ENCODE measurements at places on chromosomes 6 and 20.

GRCh38 chr6:14353798-14354197, 236.2 kb downstream of the CD83 start:
- no peak for DNase-seq

DNA sequence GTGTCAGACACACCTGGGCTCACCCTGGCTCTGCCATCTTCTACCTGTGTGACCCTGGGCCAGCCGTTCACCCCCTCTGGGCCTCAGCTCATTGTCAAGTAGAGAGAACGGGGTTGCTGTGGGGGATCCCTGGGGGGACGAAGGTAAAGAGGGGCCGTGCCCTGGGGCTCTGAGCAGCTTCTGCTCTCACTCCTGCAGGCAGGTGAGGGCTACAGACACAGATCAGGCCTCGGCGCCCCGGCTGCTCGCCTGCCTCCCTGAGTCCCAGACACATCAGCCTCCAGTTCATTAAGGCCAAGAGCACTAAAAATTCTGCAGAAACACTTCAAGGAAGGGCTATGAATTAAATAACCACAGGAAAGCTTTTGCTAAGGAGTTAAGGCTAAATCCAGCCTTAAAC, 394.4 kb downstream of the CDH4 start:
- no peak for DNase-seq

GRCh38 chr6:73983367-73983766, 287.4 kb downstream of the CD109 start:
- DNase-seq = no peak

DNA sequence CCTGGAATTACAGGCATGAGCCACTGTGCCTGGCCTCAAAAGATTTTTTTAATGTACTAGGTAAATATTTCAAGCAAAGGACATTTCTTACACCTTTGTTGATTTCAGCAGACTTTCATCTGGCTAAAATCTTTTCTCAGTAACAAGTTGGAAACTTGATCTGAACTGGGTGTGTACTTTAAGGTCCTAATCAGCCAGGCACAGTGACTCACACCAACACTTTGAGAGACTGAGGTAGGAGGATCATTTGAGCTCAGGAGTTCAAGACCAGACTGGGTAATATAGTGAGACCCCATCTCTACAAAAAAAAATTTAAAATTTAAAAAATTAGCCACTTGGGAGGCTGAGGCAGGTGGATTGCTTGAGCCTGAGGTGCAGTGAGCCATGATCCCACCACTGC, 7.0 kb upstream of the RALGAPA2 start:
- no peak for DNase-seq

DNA sequence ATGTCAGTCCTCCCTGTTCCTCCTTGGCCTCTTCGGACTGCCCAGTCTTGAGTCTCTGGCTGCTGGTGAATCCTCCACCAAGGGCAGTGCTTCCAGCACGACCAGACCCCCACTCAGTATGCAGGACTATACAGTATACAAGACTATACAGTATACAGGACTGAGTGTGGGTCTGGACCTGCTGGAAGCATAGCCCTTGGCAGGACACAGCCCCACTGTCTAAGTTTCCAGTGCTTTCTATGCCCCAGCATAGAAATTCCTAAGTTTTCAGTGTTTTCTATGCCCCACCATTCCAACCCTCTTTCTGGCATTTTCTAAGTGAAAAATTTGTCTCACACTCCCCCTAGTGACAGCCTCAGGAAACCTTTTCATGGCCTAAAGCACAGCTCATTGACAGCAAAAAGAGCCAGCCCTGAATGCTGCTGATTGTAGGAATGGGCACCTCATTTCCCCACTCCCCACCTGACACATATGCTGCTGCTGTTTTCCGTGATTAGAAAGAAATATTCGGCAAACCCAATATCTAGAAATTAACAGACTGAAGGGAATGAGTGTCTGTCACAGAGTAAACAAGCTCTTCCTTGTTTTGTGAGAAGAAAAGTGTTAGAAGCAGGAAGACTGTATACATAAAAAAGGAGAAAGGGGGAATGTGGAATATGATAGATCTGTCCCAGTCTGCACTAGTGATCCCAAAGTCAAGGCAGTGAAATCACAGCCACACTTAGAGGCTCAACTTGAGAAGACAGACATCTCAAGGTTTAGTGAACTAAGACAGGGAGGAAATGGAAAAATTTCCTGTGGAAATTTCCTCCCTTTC, 206.9 kb downstream of the IBTK start:
- peak; percentile 55 for DNase-seq

GRCh38 chr6:157551041-157551832, 170.2 kb downstream of the ZDHHC14 start:
- peak; percentile 52 for DNase-seq

DNA sequence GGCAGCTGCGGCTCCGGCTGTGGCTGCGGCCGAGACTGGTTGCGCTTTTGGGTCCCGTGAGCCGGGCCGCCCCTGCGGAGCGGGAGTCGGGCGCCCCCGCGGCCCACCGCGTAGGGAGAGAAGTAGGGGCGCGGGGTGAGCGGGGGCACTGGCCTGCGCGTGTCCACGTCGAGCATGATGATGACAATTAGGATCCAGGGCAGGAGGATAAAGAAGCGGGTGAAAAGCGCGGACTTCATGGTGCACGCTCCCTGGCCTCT, 739 bp downstream of the B3GAT2 start:
- no peak for DNase-seq

DNA sequence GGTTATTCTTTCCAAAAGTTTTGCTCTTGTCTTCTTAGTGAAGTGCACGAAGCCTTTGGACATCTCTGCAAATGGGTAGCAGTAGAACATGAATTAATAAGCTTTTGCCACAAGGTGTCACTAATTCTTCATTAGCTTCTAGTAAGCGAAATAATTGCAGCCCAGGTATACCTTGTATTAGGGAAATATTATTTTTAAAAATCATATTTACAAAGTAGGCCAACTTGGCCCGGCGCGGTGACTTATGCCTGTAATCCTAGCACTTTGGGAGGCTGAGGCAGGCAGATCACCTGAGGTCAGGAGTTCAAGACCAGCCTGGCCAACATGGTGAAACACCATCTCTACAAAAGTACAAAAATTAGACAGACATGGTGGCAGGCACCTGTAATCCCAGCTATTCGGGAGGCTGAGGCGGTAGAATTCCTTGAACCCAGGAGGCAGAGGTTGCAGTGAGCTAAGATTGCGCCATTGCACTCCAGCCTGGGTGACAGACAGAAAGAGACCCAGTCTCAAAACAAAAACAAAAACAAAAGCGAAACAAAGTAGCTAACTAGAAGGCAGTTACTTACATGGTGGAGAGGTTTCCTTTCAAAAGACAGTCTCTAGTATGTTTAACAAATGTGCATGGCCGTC, 8.8 kb upstream of the RSPH3 start:
- DNase-seq = peak; percentile 79

DNA sequence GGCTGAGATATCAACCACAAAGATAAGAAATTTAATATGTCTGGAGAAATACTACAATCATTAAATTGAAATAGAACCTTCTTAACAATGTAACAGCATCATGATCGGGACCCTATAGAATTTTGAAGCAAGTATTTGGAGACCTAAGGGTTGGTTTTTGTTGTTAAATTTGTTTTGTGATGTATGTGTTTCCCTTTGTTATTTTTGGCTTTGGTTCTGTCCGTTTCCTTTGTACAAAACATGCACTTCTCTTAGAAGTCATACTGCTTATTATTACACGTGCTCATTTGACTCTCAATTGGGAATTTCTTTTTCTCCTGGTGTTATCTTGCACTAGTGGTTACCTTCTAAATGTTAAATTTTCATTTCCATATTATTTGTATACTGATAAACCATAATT, 4.0 kb upstream of the PLN start:
- DNase-seq = no peak

DNA sequence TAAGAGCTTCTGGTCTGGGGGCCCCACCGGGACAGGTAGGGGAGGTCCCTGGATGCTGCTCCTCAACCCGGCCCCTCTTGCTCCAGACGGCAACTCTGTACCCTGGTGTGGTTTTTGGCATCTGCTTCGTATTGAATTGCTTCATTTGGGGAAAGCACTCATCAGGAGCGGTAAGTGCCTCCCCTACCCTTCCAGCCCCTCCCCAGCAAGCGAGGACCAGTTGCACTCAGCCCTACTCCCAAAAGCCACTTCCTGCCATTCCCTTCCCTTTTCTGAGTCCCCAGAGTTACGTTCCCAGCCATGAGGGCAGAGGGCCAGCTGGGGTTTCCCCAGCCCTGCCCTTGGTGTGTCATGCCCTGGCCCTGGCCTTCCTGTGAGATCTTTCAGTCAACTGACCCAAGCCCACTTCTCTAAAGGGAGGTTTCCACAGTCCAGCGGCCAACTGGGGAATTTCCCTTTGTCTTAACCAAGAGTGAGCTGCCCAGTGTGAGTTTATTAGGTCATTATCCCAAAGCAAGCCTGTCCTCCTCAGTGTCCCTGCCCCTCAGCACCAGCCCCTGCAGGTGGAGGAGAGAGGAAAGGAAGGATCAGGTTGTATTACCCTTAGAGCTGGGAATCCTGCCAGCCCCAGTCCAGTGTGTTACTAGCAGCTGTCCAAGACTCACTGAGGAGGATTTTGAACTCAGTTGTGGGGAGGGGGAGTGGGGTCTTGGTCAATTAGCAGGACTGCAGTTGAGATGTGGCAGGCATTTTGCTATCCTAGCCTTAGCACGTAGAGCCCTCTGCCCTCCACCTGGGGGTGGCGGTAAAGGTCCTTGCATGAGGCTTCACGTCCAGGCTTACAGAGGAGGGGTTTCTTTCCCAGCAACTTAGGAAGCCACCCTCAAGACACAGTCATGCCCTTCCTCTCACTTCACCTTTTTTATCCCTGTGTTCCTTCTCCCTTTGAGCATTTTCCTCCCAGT, 45.8 kb downstream of the TM9SF4 start:
- peak; percentile 98 for DNase-seq

DNA sequence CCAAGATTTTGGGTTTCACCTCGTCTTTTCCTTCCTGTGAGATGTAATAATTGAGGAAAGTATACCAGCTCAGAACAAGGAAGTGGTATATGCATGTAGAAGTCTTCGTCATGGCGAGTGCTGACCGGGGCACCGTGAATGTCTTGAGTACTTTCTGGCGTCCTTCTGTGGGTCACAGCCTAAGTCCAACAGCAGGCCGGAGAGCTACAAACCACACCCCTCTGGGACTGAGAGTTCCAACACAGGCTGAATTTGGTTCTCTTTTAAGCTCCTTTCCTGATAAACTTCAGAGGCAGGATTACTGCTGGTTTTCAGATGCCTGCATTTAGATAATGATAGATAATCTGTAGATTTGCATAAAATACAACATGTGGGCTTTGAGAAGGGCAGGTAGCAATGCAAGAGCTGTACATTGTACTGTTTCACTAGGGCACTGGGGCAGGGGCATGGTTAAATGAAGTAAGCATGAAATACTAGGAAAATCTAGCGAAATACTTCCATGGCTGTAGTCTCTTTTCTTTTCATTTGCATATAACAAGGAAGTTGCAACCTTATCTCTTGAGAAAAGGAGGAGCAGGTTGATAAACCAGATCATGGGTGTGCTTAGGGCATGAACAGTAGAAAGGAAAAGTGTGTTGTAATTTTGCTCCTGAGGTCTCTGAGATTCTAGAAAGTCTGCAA, at the start of gene ADTRP:
ADTRP (minus strand) TSS at position 156 of the 681 bp plus-strand sequence; CDS start at position 112, 44 bp downstream.
- peak; percentile 56 for DNase-seq

DNA sequence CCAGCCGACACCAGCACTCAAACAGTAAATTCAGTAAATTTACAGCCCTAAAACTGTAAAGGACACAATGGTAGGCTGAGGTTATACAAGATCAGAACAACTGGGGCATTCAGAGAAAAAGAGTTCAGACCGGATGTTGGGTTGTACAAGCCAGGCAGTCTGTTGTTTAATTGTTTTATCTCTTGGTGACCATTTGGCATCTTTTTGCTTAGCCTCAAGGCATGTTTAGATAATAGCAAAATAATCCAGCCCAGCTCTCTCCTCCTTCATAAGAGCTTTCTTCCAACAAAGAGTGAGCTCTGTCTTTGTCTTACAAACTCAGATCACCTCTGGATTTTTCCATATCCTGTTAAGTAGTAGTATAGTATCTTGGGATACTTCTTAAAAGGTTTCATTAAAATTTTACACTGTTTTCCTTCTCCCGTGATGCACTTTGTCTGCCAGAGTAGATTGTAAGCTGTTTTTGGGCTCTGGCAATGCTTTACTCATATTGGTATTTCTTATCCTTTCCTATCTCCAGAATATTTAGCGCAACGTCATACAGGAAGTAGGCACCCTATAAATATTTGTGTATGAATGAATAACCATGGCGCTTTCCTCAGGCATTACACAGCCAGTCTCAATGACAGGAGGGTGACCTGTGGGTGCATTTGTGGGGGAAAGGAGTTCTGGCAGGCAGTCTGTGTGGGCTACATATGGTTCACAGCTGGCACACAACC, 35.6 kb upstream of the TRAM2 start:
- no peak for DNase-seq

DNA sequence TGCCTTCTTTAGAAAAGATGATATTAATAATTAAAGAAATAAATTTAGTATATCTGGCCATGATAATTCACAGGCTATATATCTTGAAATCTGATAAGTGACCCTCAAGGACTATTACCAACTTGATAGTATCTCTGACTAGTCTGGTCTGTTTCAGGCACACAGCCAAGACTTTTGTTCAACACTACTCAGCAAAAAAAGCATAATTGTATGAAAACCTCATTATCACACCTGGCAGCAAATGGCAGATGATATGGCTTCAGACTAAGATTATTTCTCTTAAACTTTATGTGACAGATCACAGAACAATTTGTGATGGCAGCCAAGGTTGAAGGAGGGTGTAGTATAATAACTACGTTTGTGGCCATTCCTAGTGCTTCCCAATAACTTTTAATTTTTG, 114.7 kb downstream of the RWDD2A start:
- no peak for DNase-seq

DNA sequence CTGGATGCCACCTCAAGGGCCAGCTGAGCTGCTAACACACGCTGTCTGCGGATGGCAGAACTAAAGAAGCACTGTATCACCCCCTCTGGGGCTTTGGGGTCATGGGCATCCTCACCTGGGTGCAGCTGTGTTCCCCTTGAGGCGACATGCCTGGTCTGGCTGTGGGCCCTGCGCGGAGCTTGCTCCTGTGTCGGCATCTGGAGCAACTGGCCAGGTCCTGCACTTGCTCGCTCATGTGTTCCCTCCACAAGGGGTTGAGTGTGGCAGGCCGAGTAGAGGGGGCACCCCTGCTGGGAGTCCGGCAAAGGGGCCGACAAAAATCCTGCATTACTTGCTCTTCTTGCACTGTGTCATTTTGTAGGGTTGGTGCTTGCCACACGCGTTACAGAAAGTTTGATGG, 189.0 kb downstream of the CDKAL1 start:
- no peak for DNase-seq

- DNase-seq = peak; percentile 20
These were observed at the start of gene SNPH for GRCh38 chr20:1266167-1266973. SNPH (plus strand) TSS chr20:1266294; CDS start chr20:1296240, 29,946 bp downstream.

- peak; percentile 81 for DNase-seq
These were observed 4.8 kb upstream of the TMEM14A start for GRCh38 chr6:52666071-52666470.

DNA sequence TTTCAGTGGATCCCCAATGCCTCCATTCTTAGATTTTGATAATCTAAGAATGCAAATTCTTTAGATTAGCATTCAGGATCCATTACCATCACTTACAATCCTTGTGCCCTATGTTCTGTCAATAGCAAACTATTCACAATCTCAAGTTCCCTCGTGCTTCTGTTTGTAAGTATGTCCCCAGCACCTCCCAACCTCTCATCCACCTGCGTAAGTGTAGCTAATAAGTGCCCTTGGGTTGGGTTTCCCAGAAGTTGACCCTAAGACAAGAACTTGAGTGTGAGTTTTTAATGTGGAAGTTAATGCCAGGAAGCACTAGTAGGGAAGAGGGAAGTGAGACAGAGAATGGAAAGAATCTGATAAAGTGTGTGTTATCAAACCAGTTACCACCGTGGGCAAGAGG, 72.6 kb upstream of the PAK5 start:
- no peak for DNase-seq
